ENCODE measurements at places on chromosomes 13 and 19.

DNA sequence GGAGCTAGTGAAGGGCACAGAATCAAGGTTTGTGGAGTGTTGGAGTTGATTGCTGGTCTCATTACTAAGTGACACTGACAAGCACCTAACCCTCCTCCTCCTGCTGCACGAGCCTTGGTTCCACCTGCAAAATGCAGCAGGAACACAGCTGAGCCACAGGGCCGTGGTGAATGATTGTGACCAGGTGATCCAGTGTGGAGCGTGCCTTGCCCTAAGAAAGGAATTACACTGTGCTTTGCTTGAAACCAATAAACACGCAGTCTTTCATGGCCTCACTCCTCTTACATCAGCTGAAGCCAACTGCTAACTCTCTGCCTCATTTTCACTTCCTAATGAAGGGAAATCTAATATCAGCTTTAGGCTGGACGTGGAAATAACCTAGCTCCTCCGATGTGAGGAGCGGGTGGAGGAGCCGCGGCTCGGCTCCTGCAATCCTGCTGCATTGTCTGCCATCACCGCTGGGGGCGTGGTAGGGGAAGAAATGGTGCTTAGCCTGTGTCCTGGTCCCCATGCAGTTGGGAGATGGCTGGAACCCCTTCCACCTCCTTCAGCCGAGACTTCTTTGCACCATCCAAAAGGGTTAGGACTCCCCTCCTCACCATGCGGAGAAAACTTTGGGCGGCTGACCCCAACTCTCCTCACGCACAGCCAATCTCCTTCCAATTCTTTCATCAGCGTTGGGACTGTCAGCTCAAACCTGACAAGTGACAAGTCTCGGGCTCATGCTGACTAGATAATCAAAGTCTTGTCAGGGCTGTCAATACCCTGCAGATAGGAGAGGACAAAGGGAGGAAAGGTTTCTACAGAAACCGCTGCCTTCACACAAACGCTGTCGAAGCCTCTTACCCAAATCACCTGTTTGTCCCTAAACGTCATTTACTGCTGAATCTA is 427.9 kb downstream of the ZNF536 start:
- DNase-seq = peak; percentile 25

DNA sequence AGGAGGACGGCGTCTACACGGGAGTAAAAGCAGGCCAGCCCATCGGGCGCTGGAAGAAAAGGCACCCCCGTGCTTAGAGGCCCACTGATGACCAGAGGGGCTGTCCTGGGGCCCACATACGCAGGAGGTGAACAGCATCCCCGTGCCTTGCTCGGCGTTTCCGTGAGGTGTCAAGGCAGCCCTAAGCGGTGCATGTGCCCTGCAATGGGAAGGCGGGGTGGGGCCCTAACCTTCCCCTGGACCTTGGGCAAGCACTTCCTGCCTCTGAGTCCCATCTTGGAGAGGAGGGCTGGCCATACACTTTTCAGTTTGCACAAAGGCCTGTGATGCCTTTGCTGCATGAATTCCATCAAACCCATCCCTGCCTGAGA is 47.8 kb upstream of the ATP11A start:
- no peak for DNase-seq

DNA sequence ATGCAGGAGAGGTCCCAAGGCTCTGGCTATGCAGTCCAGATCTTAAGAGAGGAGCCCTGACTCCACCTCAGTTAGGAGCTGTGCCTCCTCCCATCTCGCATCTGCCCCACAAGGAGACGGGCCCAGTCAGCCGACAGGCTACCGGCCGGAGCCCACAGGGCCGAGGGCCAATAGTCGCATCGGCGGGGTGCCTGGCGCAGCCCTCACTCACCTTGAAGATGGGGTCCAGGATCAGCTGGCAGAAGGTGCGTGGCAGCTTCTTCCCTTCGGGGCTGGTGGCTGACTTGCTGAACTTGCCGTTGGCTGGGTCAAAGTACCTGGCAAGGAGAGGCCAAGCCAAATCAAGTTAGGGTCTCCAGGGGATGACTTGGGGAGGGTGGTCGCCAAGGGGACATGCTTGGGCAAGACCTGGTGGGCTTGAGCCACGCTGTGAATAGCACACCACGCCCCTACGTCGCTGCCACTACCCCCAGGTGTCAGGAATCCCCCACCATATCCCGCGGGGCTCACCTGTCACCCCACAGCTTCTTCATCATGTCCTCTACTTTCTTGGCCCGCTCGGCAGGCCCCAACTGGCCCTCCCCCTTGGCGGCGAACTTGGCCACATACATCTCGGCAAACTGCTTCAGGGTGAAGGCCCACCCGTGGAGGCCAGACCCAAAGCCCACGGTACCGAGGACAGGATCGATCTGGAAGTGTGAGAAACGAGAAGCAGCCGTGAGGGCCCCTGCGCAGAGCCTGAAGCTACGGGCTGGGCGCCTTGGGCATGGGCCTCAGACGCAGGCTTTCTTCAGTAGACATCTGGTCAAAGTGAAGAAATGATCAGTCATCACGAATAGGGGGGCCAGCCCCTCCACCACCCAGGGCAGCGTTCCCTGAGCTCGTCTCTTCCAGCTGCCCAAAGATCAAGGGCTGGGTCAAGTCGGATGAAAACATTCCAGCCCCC is 3.3 kb downstream of the EEF2 start:
- peak; percentile 23 for DNase-seq

GRCh38 chr13:30634838-30635237 is 17.1 kb downstream of the USPL1 start:
- no peak for DNase-seq

- DNase-seq = no peak
Observed at GRCh38 chr13:71714802-71715375, 152.1 kb downstream of the DACH1 start.

GRCh38 chr13:72050251-72050650 is 183.2 kb upstream of the DACH1 start:
- DNase-seq = no peak

DNA sequence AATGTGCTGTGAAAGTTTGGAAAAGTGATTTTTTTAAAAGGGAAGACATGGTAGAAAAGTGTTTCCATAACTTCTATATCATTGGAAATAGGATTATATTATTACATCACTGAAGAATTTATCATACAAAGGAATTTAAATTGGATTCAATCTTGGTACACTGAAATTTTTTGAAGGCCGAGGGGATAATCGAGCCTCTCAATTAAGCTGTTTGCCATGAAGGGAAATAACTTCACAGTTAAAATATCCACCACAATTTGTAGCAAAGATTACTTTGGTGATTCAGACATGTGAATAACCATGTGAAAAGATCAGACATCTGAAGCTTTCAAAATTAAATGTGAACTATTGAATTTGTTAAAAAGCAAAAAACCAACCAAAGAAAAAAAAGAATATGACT is 215.3 kb downstream of the KLF5 start:
- no peak for DNase-seq

GRCh38 chr19:28883241-28883693 is 329.7 kb downstream of the UQCRFS1 start:
- no peak for DNase-seq

DNA sequence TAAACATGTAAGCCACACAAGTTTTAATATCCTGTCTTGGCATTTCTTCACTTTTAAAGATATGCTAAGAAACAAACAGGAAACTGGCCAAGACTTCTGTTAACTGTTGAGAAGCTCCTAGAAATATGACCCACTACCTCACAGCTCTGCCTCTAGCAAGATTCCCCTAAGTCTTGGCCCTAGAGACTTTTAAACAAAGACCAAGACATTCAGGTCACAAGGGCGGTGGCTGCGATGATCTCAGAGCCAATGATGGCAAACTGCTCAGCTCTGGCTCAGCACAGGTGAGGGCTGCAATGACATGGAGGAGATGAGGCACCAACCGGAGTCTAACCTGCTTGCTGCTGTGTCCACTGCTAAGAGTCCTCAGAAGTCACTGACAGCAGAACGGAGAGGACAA is 114.8 kb downstream of the SUCLA2 start:
- no peak for DNase-seq

- DNase-seq = no peak
Observed at GRCh38 chr19:39139305-39139874, 13.8 kb downstream of the PAK4 start.

DNA sequence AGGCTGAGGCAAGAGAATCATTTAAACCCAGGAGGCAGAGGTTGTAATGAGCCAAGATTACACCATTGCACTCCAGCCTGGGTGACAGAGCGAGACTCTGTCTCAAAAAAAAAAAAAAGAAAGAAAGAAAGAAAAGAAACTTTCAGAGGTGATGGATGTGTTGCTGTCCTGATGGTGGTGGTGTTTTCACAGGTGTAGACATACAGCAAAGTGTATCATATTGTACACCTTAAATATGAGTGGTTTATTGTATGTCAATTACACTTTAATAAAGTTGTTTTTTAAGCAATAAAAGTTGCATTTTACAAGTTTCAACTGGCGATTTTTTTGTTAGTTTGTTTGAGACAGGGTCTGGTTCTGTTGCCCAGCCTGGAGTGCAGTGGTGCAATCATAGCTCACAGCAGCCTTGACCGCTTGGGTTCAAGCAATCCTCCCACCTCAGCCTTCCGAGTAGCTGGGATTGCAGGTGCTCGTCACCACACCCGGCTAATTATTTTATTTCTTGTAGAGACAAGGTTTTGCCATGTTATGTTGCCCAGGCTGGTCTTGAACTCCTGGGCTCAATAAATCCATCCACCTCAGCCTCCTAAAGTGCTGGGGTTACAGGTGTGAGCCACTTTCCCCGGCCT is 13.5 kb upstream of the INSR start:
- DNase-seq = no peak

- no peak for DNase-seq
Observed at GRCh38 chr19:14916848-14917247, 24.4 kb upstream of the OR7C2 start.

DNA sequence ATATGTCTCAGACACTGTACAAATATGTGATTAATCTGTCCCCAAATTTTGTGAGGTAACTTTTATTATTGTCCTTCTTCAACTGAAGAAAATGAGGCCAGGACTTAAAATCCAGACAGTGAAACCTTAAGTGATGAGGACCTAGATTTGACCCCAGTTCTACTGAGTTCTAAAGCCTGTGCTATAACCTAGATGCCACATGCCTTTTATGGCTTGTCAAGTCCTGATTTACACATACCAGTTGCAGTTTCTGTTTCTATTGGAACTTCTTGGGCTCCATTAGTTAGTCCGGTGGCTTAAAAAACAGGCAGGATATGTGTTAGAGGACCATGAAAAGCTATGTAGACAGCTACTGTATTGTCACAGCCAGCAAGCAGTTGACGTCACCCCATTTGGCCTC is 436.5 kb upstream of the KLHL1 start:
- no peak for DNase-seq

GRCh38 chr19:40433391-40434216 is 7.8 kb upstream of the SERTAD1 start:
- peak; percentile 57 for DNase-seq

DNA sequence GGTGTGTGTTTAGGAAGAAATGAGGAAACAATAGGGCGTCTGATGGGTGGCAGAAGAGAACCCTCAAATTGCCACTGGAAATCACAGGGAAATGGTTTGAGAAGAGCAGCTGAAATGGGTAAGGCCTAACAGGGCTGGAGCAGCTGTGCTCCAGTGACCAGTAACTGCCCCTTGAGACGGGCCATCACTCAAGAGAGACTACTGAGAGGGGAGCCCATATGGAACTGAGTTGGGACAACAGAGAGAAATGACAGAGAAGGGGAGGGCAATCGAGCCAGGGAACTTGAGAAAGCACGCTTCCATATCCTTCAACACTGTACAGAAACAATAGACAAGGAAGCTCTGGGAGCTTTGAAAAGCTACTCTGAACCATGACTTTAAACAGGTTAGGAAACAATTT is 175.2 kb upstream of the RNF113B start:
- DNase-seq = no peak

DNA sequence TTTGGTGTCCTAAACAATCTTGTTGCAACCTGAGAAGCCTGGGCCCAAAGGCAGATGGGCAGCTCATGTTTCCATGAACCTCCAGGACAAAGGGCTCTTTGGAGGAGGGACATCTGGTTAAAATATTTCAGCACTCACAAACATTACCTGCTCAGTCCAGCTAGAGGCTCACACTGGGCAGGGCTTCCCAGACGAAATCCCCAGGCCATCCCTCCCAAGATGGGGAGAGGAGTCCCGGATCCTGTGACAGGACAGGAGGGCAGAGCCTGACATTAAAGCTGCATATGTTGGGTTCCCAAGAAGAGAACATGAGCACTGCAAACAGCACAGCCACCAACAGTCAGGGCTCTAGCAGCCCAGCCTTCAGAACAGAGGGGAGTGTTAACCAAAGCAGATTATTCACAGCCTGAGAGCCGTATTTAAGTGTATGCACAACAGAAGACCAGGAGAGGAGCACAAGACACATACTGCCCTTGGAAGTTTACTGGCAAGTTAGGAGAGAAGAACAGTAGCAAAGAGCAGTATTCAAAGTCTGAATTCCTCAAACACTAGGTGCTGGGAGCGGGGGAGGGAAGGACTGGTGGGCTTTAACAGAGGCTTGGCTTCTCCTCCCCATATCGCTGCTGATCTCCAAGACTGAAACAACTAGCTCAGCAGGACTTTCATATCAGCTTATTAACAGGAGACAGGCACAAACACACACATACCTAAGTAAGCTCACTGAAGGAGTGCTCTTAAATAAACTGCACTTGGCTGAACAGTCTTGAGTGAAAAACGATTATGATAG is 12.3 kb downstream of the ATP7B start:
- no peak for DNase-seq

DNA sequence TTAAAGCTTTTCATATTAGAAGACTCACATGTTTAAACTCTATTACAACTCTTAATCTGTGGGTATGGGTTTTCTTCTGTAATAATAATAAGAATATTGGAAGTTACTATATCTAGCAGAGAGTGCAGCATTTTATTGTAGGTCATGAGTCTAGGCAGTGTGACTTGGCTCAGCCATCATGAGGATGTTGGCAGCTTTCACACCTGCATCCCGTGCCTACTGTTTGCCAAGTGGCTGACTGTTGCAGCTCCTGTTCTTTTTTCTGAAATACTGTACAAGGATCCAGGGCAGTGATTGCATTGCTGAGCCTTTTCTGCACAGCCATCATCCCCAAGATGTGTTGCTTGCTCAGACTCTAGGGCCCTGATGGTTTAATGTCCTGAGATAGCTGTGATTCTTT is 47.4 kb downstream of the MTUS2 start:
- no peak for DNase-seq

GRCh38 chr19:49022116-49022515 is 2.0 kb downstream of the CGB3 start:
- DNase-seq = no peak

- no peak for DNase-seq
Observed at GRCh38 chr13:28499609-28500008, 4.7 kb upstream of the FLT1 start.

- no peak for DNase-seq
Observed at GRCh38 chr13:30170569-30170968, 136.8 kb downstream of the KATNAL1 start.

- no peak for DNase-seq
Observed at GRCh38 chr13:108263621-108264355, 5.7 kb upstream of the TNFSF13B start.
